ENCODE measurements at places on chromosomes 6 and 20.

- DNase-seq, result no peak
Measured at GRCh38 chr20:6490849-6491248, 276.6 kb upstream of the BMP2 start.

GRCh38 chr6:107101686-107102413 is 13.5 kb downstream of the BEND3 start:
- DNase-seq, result no peak

- DNase-seq, result no peak
Measured at GRCh38 chr6:72977114-72977513, 248.2 kb downstream of the KHDC1L start.

GRCh38 chr6:48111143-48111506 is at the start of gene PTCHD4:
PTCHD4 (minus strand) TSS chr6:48111197; CDS start chr6:48068957, 42,240 bp downstream.
- no peak for DNase-seq

DNA sequence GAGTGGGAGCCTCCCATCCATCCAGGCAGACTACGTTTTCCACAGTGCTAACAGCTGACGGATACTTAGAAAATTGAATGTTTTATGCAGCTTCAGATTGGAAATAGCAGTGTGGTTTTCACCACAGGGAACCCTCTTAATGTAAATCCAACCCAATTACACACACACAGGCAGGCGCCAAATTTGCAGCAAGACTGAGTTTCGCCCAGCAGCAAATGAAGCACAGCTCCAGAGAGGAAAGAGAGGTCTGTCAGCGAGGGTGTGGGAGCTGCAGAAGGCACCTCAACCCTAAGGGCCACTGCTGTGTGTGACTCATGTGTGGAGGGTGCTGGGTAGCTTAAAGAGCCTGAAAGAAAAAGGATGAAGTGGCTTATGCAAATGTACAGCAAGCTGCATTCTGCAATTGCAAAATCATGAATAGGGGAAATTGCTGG is 365.7 kb downstream of the MAFB start:
- DNase-seq, result no peak

GRCh38 chr20:43710370-43711044 is 16.3 kb downstream of the GTSF1L start:
- DNase-seq, result no peak

GRCh38 chr20:56352345-56353055 is 6.3 kb upstream of the FAM210B start:
- DNase-seq, result no peak

DNA sequence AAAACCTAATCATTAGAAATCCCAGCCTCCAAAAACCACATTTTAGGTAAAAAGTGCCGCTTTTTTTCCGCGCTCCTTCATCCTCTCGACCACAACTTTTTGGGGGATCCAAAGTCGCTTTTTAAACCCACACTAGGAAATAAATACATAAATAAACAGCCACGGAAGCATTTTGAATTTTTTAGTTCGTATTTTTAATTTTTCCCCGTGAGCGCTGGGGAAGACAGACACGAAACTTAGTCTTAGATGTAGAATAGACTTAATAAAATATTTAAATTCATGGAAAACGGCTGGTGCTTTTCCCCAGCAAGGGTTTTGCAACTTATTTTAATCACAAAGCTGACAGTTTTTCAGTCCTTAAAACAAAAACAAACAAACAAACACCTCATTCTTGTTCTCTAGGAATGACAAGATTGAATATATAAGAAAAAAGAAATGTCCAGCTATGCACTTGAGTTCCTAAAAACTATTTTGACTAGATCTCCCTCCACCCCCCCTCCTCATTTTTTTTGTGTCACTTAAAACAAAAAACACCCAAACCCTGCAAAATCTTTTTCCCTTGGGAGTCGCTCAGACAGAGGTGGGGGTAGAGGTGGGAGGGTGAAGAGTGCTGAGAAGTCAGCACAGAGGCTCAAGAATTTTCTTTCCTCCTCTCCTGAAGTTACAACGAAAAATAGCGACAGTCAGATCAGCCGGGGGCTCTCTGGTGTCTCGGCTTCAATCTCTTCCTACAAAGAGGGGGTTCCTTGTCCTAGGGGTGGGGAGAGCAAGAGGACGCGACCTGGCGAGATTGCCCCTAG is 43.4 kb upstream of the SUPT3H start:
- DNase-seq, result peak; percentile 45

GRCh38 chr6:146876271-146877151 is 277.7 kb downstream of the ADGB start:
- DNase-seq, result no peak

DNA sequence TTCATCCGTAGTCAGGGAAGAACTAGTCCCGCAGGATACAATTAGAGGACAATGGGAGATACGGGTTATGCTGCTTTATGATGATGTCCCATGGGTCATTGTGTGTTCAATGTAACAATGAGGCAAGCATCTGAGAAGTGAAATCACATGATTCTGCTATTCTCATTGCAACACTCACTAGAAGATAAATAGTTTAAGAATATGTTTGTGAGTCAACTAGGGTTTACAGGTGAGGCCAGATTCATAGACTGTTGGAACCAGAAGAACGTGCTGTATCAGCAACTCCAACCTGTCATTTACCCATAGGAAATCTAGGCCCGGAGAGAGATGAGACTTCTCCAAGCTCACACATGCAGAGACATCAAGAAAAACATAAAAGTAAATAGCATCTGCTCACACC is 80.8 kb downstream of the SCML4 start:
- no peak for DNase-seq

GRCh38 chr6:36362551-36363370 is 24.7 kb downstream of the ETV7 start:
- DNase-seq, result no peak

GRCh38 chr20:38135271-38135650 is 29.8 kb downstream of the TGM2 start:
- no peak for DNase-seq

- DNase-seq, result no peak
Measured at GRCh38 chr6:42407379-42407778, 44.3 kb downstream of the TRERF1 start.

GRCh38 chr6:148700047-148700715 is 46.6 kb upstream of the UST start:
- DNase-seq, result no peak

DNA sequence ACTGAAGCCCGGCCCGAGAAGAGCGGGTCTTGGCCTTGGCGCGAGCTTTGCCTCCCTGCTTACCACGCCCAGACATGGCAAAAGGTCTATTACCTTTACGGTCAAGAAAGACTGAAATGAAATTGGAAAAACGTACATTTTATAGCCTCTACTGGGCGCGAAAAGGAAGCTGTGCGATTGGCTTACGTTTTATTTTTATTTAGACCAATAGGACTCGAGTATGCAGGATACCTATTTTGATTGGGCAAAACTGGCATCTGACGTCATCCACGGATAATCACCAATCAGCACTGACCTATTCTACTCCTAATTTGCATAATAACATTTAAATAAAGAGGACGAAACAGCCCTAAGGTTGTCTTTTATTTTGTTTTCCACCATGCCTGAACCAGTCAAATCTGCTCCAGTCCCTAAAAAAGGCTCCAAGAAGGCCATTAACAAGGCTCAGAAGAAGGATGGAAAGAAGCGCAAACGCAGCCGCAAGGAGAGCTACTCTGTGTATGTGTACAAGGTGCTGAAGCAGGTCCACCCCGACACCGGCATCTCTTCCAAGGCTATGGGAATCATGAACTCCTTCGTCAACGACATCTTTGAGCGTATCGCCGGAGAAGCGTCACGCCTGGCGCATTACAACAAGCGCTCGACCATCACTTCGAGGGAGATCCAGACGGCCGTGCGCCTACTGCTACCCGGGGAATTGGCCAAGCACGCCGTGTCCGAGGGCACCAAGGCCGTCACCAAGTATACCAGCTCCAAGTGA is 97.4 kb downstream of the OR2B2 start:
- peak; percentile 97 for DNase-seq

- DNase-seq, result no peak
Measured at GRCh38 chr6:92292067-92292466, 1127.3 kb downstream of the EPHA7 start.

- no peak for DNase-seq
Measured at GRCh38 chr6:89542081-89542857, 96.3 kb downstream of the LYRM2 start.

DNA sequence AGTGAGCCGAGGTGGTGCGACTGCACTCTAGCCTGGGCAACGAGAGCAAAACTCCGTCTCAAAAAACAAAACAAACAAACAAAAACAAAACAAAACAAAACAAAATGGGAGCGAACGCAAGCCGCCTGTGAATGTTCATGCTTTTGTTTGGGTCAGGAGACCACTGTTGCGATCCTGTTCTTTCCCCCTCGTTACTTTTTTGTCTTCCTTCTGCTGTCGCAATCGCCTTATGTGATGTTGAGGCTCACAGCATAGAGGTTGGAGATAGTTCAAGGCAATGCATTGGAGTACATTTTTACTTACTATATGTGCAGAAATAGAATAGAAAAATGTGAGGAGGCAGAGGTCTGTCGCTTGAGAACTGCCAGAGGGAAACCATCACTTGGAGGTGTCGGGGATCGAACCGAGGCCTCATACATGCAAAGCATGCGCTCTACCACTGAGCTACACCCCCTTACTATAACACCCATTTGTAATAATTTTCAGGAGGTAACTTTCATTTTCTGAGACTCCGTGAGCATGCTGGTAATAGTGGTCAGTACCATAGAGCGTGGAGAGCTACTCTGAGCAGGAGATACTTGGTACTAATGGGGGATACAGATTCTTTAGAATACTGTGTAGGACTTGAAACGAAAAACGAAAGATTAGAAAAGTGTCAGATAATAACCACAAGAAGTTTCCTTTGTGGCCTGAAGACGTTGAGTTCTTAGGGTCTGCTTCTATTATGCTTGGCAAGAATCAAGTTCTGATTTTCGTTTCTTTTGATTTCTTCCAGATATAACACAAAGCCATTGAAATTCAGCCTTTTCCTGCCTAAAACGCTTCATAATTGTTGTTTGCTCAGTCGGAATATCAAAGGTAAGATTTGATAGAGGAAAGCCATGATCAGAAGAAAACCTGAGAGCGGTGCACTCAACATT is 121.1 kb downstream of the TRIM27 start:
- no peak for DNase-seq

DNA sequence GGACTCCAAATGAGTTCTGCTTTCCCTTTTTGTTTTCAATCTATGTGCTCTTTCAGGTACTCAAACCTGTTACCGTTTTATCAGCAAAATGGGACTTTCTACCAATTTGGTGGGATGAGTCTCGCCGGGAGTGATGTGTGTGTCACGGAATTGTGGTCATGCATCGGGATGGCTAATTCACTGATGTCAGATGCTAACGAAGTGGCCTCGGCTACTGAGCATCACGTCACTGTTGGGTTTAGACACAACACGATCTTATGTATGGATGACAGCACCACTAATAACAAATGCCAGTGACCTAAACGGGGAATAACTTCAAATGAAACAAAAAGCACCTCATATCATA is 1.6 kb upstream of the PCK1 start:
- DNase-seq, result no peak

GRCh38 chr6:135105710-135106109 is 51.1 kb upstream of the HBS1L start:
- DNase-seq, result no peak

DNA sequence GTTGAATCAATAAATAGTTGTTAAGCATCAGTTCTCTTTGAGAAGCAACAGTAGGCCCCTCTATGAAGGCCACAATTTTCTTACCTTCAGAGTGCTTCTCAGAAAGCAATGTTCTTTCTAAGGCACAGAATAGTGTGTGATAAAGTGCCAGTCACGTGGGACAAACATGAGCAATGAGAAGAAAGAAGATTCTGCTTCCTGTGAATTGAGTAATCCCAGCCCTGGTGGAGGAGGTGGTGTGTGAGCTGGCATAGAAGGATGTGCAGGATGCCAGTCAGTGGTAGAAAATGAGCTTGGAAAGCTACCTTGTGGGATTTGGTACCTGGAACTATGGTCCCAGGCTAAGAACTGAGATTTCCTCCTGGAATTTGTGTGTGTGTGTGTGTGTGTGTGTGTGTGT is 21.7 kb downstream of the KIZ start:
- DNase-seq, result no peak

DNA sequence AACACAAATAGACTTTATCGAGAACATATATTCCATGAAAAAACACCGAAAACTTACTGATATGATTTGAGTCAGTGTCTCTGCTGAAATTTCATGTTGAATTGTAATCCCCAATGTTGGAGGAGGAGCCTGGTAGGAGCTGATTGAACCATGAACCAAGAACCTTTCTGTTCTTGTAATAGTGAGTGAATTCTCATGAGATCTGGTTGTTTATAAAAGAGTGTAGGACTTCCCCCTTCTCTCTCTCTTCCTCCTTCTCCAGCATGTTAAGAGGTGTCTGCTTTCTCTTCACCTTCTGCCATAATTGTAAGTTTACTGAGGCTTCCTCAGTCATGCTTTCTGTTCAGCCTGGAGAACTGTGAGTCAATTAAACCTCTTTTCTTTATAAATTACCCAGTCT is 1289.3 kb upstream of the CITED2 start:
- DNase-seq, result no peak

- DNase-seq, result no peak
Measured at GRCh38 chr6:167872538-167873210, 46.0 kb downstream of the AFDN start.

GRCh38 chr6:31169123-31169857 is 1.2 kb downstream of the POU5F1 start:
- no peak for DNase-seq

DNA sequence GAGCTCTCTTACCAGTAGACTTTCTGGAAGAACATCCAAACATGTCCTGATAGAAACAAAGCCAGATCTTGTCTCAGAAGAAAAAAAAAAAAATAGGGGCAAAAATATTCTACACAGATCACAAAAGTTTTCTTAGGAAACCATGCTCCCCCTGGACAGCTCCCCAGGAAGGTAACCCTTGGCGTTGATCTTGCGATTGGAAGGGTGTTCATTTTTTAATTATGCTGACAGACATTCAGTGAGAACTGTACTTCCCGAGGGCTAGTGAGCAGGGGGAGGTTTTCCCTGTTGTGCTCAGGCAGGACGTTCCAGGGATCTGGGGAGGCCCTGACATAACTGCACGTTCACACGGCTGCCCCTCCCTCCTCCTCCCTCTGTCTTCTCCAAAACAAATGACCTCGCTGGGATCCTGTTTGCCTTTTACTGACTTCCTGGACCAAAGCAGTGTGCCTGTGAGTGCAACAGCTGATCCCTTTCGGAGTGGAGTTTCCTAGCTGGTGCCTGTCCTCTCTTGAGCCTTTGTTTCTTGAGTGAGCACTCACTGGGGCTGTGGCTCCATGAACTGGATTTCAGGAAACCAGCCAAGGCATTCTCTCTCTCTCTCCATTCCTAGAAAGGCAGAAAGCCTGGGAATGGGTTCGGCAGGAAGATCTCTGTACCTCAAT is 46.7 kb downstream of the MARCKS start:
- DNase-seq, result no peak

GRCh38 chr6:31657406-31658157 is 1.9 kb downstream of the APOM start:
- DNase-seq, result no peak

- DNase-seq, result no peak
Measured at GRCh38 chr20:31974951-31975487, 7.1 kb downstream of the XKR7 start.

DNA sequence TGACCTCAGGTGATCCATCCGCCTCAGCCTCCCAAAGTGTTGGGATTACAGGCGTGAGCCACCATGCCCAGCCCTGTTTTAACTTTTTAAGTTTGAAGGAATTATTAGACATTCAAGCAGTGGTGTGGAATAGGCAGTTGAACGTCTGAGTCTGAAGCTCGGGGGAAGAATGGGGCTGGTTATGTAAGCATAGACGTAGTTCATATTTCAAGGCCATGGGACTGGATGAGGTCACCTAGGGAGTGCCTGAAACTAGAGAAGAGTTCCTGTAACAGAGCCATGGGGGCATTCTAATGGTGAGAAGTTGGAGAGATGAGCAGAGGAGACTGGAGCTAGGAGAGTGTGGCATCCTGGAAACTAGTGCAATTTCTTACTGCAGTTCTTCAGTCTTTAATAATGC is 6.4 kb downstream of the CDKAL1 start:
- DNase-seq, result no peak

- DNase-seq, result no peak
Measured at GRCh38 chr6:46129291-46129628, 529 bp upstream of the ENPP4 start.
